ENCODE measurements at places on chromosomes 16 and 17.

- H3K4me1 ChIP-seq: peaks cover 7% of the 10 kb centered on the region
- no peaks in the 10 kb centered on the region for H3K36me3 ChIP-seq
- peaks cover 5% of the 10 kb centered on the region for H3K27me3 ChIP-seq
- peak; percentile 76 for DNase-seq
Observed at GRCh38 chr16:19907161-19907992, 22.7 kb upstream of the GPRC5B start.

DNA sequence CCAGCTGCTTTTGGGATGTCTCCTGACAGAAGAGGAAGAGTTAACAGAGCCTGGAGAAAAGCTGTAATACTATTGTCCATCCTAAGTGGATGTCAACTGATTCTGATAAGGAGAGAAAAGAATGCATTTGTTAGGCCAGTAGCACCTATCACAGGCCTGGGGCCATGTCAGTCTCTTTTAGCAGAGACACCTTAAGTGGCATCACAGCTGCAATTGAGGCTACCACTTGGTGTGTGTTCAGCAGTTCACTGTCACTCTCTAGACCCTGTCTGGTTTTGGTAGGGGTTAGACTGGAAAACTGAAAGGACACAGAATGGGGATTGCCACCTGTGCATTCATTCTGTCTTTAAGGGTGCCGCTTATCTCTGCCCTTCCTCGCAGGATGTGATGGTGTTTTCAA is 42.0 kb downstream of the PSMD12 start:
- H3K27ac ChIP-seq: no peak overlapping the region
- no peaks in the 10 kb centered on the region for H3K4me1 ChIP-seq
- no peaks in the 10 kb centered on the region for H3K36me3 ChIP-seq
- H3K27me3 ChIP-seq: peaks cover 6% of the 10 kb centered on the region
- DNase-seq: no peak

GRCh38 chr17:80995131-80995530 is 3.5 kb downstream of the CHMP6 start:
- no peaks in the 10 kb centered on the region for H3K27me3 ChIP-seq
- H3K4me1 ChIP-seq: peaks cover 19% of the 10 kb centered on the region
- DNase-seq: no peak
- no peak overlapping the region for H3K4me3 ChIP-seq
- H3K36me3 ChIP-seq: peaks cover 24% of the 10 kb centered on the region
- H3K27ac ChIP-seq: no peak overlapping the region

DNA sequence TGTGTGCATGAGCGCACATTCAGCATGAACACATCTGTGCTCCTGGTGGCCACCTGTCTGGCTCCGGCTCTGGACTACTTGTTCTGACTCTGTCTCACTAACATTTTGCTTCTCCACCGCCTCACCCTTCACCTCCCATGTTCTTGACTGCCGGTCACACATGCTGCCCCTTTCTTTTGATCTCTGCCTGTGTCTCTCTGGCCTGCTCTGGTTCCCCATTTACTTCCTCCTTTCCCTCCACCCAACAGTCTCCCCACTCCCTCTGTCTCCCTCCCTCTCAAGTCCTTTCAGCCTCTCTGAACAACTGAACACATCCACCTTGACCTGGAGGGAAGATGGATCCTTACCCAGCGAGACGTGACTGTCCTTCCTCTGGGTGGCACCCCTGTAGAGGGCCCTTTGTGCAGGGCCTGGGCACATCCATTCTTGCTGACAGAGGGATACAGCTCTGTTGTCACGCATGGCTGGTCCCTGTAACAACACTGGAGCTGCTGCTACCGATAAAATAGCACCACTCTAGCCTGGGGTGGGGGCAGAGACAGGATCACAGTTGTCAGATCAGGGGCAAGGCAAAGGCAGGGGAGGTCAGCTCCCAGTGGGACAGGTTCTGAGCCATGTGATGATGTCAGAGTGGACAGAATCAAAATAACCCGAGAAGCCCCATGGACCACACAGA is 11.0 kb downstream of the ZSCAN32 start:
- H3K36me3 ChIP-seq: peaks cover 89% of the 10 kb centered on the region
- DNase-seq: no peak
- H3K27me3 ChIP-seq: no peaks in the 10 kb centered on the region
- H3K4me1 ChIP-seq: no peaks in the 10 kb centered on the region

- no peaks in the 10 kb centered on the region for H3K36me3 ChIP-seq
- no peak overlapping the region for H3K4me3 ChIP-seq
- peaks cover 9% of the 10 kb centered on the region for H3K4me1 ChIP-seq
- DNase-seq: no peak
- H3K27me3 ChIP-seq: peaks cover 18% of the 10 kb centered on the region
- H3K27ac ChIP-seq: no peak overlapping the region
Observed at GRCh38 chr16:71402007-71402406, 39.8 kb downstream of the TLE7 start.

All from activated CD4-positive, alpha-beta memory T cell treated with anti-CD3 and anti-CD28 coated beads, Interleukin-2, amount 10 ng/mL, durations not matched to agents 7 days and 5 days (primary cell).